Skin of body (tissue), 3 donors: ENCODE measurements at places on chromosomes 7 and 10. TPM values are rescaled to one million over a fixed set of nuclear protein-coding genes. Genes with fewer than 3 reads are reported as not detected.

The AGAP5 gene
- total RNA-seq: 5.4 TPM

The C10orf62 gene
- total RNA-seq: 0.20 TPM

DNA sequence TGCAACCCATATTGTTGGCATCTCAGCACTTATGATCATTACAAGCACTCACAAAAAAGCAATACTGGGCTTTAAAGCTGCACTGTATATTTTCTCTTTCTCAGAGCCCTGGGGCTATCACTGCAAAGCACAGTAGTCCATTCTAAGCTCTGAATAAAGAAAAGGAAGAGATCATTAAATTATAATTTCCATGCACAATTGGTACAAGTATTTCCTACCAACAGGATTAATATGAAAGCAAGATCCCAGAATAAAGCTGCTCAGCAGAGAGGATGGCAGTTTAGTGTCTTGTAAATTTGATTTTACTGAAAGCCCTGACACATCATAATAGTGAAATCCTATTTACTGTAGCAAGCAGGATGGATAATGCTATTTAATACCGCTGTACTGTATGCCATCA, 205.3 kb downstream of the CHCHD3 start:
- DNase-seq: no peak

DNA sequence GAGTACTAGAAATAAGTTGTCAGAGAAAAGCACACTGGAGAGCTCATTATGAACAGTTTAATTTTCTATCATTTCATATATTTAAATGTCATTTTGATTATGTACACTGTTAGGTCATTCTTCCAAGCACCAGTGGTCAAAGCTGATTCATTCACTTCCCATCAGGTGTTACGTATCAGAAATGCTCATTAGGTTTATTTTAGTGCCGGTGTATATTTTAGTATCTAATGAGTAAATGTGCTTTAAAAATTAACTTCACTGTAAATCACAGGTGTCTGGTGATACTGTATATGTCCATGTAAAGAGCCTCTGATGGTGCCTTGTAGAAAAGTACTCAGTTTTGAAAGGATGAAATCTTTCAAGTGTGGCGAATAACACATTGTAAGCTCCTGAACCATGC, 3.5 kb downstream of the DMTF1 start:
- DNase-seq: no peak

DNA sequence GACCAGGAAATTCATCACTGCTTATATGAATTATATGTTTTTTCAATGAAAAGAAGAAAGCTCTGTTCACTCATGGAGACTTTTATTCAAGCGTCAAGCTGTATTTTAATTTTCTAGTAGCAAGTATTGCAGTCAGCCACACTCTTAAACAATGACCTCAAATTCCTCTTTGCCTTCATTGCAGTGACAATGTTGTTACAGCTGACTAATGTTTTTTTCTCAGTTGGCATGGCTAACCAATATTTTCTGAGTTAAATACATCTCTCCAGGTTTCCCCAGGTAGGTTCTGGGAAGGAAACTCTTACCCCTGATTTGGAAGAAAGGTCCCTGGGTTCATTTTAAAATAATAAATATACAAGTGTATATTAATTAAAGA, 241.5 kb downstream of the WDR11 start:
- DNase-seq: no peak

The ALOX5 gene
- 9.4 TPM for total RNA-seq
